ENCODE measurements at places on chromosomes 2 and 18.

- DNase-seq = no peak
Measured at GRCh38 chr2:239365782-239366435, 34.9 kb downstream of the HDAC4 start.

DNA sequence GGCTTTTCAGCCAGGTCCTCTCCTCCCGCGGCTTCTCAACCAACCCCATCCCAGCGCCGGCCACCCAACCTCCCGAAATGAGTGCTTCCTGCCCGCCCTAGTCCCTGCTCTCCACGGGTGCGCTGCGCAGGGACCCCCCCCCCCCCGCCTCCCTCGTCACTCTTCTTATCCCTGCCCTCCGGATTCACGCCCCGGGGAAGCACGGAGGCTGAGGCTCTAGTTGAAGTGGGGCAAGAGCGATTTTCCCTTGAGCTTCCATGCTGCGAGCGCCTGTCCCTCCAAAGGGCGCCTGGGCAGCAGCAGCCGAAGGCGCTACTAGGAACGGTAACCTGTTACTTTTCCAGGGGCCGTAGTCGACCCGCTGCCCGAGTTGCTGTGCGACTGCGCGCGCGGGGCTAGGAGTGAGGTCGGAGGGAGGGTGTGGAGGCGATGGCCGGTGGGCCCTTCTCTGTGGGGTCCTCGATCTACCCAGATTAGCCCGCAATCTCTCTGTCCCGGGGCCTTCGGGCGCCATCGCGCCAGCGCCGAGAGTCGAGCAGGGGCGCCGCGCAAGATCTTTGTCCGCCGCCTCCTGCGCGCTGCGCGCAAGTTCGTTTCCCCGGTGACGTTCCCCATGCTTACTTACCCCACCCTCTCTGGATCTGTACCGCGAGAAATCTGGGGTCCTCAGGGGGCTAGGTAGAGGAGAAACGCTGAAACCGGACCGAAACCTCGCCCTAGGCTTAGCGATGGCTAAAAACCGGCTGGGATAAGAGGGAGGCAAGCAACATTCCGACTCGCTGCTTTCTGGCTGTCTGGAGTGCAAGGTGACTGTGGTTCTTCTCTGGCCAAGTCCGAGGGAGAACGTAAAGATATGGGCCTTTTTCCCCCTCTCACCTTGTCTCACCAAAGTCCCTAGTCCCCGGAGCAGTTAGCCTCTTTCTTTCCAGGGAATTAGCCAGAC, 677 bp downstream of the GAD1 start:
- peak; percentile 52 for DNase-seq

- peak; percentile 78 for DNase-seq
Measured at GRCh38 chr2:219689676-219690628, 62.5 kb downstream of the SLC4A3 start.

DNA sequence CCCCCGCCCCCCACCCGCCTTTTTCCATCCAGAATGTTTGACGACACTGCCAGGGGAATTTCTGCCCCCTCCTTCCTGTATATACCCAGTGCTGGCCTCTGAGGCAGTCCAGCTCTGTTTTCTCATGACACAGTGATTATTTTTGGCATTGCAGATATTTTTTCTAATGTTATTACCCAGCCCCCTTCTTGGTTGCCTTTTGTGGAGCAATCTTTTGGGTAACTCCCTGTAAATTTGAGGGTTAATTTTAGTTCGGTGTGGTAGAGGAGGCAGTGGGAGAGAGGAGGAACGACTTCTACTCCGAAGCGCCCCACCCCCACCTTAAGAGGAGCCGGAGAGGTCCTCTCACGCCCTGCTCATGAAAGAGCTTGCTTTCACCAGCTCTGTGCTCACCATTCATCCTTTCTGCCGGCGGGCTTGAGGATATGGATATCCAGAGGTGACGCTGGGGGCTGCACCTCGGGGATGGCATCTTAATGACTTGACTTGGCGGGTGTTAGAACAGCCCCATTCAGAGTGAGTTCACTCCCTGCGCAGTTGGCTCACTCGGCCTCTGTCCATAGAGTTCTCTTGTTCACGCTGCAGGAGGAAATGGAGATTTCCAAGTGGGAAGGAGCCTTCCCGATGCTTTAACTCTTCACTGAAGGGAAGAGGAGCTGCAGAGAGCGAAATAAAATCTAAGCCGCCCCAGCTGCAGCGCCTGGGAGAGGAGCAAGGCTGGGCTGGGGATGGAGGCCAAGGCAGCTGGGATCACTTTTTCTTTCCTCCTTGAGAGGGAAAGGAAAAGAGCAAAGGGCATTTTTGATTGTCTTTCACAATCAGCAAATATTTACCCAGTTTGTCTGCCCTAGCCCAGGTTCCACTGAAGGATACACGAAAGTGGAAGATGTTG, 38.4 kb downstream of the EPAS1 start:
- DNase-seq = no peak

Data from NCI-H82 (cell line).